ENCODE measurements at places on chromosomes 5 and 9.

DNA sequence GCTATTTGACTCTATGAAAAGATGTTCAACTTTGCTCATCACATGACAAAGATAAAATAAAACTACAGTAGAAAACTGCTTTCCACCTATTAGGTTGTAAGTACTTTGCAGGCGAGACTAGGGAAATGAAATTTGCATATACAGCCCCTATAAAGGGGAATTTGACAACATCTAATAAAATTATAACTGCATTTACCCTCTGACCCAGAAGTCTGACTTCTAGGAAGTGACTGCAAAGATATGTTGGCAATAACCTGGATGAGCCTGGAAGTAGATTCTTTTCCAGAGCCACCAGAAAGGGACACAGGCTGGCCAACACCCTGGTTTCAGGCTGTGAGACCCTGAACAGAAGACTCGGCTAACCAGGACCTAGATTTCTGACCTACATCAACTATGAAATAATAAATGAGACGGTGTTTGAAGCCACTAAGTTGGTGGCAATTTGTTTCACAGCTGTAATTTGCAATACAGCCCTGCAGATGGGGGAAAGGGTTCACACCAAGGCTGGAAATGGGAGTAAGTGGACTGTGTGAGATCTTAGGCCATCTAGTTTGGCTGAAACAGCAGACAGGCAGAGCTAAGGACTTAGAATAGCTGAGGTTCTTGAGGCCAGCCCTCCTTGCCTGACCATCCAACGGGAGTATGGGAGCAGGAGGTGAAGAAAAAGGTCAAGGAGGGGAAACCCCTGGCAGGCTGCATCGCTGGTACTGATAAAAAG lies 106.6 kb downstream of the SIL1 start:
- DNase-seq: no peak

DNA sequence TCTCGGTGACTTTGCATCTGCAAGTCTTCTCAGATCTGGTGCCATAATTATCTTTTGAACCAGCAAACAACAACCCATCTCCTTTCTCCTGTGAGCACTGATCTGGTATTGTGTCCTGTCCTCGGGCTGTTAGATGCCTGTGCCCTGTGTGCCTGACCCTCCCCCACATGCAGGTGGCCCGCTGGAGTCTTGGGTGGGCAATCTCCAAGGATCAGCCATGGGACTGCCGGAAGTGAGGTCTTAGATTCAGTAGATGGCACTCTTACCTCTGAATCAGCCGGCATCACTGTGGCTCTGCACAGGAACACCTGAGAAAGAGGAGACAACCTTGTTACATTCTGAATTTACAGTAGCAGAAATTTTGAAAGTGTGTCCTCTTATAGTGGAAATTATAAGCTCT lies 172.4 kb downstream of the IRX2 start:
- DNase-seq: no peak

DNA sequence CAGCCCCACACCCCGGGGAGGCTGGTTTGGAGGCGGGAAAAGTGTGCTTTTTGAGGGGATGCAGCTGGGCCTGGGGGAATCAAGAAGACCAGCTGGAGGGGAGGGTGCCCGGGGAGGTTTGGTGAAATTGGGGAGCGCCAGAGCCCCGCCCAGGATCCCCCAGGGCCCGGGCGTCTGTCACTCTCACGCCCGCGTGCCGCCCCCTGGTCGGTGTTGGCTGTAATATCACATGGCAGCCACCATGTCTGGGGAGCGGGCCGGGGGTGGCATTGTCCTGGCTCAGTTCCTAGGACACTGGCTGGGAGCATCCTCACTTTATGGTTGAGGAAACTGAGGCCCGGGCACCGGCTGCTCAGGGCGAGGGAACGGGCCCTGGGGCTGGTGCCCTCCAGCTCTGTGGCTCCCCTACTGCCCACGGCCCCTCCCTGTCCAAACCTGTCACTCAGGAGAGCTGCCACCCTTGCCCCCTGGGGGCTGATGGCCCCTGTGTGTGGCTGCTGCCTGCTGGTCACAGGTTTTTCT lies 27.5 kb downstream of the ASS1 start:
- no peak for DNase-seq

DNA sequence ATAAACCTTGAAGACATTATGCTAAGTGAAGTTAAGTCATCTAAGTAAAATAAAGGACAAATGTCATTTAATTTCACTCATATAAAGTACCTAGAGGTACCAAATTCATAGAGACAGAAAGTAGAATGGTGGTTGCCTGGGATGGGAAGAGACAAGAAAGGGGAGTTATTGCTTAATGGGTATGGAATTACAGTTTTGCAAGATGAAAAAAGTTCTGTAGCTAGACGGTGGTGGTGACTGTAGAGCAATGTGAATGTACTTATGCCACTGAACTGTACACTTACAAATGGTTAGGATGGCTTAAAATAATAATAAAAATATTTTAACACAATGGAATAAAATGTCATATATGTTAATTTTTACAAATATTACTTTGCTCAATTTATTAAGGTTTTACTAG lies 128.0 kb downstream of the MPDZ start:
- DNase-seq: no peak

GRCh38 chr5:109062664-109063063 lies 315.0 kb downstream of the FER start:
- DNase-seq: no peak

DNA sequence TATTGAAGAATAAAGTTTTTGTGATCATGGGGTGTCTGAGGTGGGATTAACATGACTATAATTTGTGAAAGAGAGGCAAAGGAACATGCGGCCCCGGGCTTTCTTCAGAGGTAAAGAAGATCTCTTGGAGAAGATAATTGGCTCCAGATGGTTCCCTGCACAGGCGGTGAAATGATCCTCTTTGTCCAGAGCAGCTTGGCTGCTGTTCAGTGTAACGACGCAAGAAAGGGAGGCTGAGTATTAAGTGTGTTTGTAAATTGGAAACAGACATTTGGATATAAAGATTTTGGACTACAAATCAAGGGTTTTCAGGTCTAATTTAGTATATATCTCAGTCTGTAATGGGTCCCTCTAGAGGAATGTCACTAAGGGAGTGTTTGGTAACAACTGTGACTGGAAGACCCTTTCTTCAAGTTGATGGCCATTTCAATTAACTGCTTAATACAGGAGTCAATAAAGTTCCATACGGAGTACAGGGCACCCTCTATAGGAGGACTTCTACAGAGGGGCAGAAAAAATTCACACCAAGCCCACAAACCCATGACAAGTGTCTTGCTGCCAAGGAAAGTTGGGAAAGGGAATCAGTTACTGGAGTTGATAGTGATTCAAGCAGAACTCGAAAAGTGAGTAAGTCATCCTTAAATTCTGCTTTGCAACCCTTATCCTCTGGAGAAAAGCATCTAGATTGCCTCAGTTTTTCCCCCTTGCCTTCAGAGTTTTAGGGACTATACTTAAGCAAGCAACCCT lies 4.1 kb downstream of the EQTN start:
- DNase-seq: peak; percentile 78

- DNase-seq: no peak
Observed at GRCh38 chr5:180112181-180112861, 40.8 kb upstream of the RNF130 start.

DNA sequence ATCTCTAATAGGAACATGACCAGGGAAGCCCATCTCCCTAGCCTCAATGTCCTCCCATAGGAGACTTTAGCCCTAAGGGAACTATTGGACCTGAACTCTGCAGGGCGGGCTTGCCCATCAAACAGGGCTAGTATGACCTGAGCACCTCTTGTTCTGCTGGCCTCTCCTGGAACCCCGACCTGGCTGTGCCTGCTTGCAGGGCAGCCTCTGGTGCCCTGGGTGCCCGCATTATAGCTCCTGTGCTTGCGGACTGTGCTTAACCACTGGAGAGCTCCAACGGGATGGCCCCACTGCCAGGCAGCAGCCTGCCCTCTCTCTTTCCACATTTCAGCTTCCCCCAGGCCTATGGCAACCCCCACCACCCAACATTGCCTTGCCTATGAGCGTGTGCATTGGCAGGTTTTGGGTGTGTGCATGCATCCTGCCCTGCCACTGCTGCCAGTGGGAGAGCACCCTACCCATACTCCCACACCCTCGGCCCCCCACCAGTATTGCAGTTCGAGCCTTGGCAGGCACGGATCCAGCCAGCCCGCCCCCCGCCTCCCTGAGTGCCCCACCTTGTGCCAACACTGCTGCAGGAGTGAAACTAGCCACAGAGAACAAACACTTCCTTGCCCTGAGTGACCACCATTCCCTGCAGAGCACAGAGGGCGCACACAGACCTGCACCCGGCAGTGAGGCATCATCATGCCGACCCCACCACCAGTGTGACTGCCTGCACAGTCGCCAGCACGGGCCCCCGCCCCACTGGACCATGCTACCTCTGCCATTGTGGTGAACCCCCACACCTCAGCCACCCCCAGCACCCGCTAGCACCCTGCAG lies 1123.8 kb upstream of the CDH6 start:
- DNase-seq: no peak

GRCh38 chr5:39835371-39835770 lies 410.6 kb upstream of the DAB2 start:
- DNase-seq: no peak

DNA sequence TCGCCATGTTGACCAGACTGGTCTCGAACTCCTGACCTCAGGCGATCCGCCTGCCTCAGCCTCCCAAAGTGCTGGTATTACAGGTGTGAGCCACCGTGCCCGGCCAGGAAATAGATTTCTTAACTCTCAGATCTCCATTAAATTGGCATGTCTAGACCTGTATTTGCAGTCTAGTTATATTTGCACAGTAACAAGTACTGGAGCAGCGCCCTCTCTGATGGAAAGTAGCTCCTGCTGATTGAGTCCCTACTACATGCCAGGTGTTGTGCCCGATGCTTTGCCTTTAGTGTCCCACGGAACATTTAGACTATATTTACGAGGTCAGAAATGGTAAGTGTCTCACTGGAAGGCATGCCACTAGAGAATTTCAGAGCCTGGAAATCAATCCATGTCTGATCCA lies 15.8 kb upstream of the TMED9 start:
- DNase-seq: no peak

DNA sequence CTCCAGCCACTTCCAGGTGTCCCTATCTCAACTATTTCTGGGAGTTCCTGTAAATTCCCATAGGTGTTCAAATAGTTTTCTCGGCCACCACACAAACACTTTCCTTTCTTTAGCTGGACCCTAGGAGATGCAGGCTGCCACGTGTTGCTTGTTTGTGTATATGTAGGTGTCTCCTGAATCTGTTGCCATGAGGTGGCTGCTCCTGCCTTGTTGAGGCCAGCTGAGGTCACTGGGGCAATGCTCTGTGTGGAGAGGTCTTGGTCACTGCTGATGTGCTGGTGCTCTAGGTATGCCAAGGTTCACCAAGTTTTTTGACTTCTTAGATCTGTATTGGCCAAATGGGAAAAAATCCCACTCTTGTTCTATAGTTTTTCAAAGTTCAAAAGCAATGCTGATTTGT lies 132.5 kb upstream of the CHD1 start:
- DNase-seq: no peak

GRCh38 chr5:158837908-158838307 lies 261.8 kb downstream of the EBF1 start:
- no peak for DNase-seq

GRCh38 chr9:13674926-13675637 lies 395.6 kb upstream of the MPDZ start:
- DNase-seq: no peak

DNA sequence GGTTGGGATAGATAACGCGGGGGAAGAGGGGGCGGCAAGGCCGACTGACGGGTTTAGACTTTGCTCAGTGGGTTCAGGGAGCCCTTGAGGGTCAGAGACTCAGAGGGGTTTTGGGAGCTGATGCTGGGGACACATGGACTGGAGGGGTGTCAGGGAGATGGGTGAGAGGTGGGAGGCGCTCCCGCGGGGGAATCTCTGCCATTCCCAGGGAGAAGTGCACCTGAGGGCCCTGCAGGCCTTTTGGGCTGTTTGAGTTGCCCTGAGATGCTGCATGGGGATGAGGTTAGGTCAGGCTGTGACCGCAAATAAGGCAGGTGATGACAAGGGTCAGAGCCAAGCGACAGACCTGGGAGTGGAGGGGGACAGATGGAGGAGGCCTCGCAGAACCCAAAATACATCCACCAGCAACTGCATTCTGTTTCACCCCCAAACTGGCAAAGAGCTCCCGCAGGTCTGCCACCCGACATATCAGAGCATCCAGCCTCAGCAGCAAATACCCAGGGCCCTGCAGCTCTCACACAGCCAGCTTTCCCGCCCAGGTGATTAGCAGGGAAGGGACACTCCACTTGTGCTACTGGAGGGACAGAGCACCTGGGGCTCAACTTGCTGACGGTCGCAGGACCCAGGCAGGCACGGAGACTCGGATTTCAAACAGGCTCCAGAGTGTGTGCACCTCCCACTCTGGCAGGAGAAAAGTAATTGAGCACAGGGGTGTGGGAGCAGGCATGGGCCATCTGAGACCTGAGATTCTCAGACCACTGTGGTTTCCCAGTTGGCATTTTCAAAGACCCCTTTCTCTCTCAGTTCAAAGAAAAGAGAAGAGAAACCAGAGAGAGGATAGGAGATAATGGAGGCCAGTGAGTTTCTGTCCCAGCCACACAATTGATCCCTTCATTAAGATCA lies 26.4 kb downstream of the TMOD1 start:
- DNase-seq: no peak

GRCh38 chr5:167634432-167634831 lies 657.0 kb upstream of the WWC1 start:
- DNase-seq: peak; percentile 80

DNA sequence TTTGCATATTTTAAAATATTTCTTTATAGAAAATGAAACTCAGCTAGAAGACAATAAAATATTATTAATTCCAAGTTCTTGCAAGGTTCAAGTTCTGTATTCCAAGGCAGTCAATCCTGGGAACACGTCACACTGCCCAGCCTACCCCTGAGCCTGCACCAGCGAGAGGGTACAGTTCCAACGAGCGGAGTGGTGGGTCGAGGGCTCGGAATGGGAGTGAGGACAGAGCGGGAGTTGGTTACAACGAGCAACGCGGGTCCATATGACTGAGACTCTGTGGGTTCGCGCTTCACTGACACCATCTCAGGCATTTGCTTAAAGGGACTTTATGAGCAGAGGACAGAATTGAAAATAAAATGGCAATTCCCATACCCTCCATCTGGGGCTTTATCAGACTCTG lies 40.0 kb upstream of the SPTLC1 start:
- DNase-seq: no peak

DNA sequence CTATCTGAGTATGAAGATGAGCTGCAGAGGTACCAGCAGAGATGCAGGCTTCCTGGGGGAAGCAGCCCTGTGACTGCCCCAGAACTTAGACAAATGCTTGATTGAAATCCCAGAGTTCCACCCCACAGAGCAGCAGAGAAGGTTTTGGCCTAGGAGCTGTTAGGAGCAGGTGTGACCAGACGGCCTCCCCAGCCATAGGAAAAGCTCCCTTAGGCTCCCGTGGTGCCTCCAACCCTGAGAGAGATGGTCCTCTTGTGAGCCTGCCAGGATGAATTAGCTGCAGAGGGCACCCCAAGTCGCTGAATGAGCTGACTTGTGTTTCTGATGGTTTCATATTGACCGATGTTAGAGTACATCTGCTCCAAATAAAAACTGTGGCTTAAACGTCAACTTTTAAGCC lies 22.1 kb downstream of the NTRK2 start:
- DNase-seq: no peak

Data from fibroblast of skin of left biceps (primary cell).